Iris pigment epithelial cell (primary cell): ENCODE measurements at places on chromosomes 4 and X.

GRCh38 chrX:94511564-94511963 is 837.6 kb downstream of the FAM133A start:
- no peak for DNase-seq

DNA sequence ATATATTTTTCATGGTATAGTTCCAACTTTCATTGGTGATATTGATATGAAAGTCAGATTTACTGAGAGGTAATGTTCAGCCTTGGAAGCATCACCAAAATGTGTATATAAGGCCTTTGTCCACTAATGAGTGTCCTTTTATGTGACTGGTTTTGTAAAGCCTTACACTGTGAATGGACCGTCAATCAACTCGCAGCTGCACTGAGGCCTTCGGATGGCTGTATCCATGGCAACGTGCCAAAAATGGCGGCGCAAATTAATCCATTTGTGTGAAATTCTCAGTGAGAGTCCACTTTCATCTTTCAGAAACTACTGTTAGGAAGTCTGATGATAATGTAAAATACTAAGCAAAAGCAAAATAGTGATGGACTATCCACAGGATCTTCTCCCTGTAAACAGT is 131.7 kb downstream of the SPCS3 start:
- no peak for DNase-seq

DNA sequence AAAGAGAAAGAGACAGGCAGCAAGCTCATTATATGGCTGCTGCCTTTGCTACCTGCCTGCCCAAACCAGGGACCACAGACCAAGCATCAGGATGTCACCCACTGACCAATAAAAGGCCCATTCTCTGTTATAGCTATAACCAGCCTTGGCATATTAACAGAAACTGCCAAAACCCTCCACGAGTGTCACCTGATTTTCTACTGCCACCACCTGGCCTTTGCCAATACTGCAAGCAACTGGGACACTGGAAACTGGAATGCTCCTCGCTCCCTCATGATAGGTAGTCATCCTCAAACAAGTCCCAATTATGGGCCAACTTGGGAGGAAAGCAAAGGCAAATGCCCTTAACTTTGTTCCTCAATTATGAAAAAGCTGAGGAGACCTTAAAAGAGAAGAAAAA is 76.0 kb downstream of the SPIN4 start:
- peak; percentile 9 for DNase-seq

GRCh38 chrX:20452487-20452886 is 185.8 kb upstream of the RPS6KA3 start:
- no peak for DNase-seq

- peak; percentile 82 for DNase-seq
Measured at GRCh38 chr4:119623025-119623424, 5.6 kb downstream of the PDE5A start.

DNA sequence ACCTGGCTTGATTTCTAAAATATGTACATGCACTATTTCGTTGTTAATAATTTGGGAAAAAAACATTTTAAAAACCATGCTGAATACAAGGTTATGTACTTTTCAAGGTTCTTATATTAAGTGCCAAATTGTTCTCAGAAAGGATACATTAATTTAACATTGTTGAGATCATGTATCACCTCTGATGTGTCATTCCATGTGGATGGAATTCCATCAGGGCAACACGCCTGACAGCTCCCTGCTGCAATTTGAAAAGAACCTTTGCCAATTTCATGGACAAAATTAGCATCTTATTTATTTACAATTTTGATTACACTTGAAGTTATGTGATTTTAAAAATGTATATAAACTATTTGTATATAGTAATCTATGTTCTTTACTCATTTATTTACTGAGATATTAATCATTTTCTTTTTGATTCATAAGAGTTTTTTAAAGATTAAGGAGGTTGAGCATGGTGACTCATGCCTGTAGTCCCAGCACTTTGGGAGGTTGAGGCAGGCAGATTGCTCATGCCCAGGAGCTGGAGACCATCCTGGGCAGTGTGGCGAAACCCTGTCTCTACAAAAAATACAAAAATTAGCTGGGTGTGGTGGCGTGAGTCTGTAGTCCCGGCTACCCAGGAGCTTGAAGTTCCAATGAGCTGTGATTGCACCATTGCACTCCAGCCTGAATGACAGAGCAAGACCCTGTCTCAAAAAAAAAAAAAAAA is 142.8 kb downstream of the ENPP6 start:
- no peak for DNase-seq

GRCh38 chrX:142096253-142096652 is 108.8 kb downstream of the MAGEC2 start:
- peak; percentile 1 for DNase-seq

GRCh38 chrX:9912351-9913145 is 54.6 kb upstream of the CLDN34 start:
- DNase-seq = no peak

- peak; percentile 24 for DNase-seq
Measured at GRCh38 chr4:155609455-155610059, 57.1 kb upstream of the GUCY1A1 start.

DNA sequence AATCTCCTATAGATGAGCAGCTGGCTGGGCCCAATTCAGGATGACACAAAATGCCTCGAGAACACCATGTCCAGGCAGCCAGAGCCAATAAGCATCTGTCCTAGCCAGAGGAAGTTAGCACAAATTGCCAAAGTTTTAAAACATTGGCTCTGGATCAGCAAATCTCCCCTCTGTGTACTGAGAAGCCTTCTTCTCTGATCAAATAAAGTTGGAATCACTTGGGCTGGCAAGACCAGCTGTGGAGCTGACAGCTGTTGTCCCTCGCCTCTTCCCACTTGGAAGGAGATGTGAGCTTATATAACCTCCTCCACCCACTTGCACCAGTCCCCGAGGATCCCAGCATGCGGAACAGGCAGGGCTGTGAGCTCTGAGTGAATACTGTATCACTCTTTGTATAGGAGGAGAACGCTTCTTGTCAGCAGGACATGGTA is 183.9 kb downstream of the OPHN1 start:
- no peak for DNase-seq

DNA sequence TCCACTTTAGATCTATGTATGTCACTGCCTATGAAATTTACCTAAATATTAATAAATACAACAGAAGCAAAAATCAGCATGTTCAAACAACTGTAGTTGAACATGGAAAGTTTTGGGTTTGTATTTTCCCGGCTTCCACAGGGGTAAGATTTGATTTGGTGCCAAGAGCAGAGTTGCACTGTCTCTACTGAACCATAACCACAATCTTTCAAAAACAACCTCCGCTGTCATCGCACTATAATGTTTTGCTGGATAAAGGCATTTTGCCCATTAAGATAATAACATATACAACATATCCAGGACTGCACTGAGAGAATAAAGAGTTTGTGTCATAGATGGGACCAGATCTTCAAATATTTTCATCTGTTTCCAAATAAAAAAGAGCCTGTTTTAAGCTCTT is 94.9 kb downstream of the TENM3 start:
- DNase-seq = peak; percentile 76

DNA sequence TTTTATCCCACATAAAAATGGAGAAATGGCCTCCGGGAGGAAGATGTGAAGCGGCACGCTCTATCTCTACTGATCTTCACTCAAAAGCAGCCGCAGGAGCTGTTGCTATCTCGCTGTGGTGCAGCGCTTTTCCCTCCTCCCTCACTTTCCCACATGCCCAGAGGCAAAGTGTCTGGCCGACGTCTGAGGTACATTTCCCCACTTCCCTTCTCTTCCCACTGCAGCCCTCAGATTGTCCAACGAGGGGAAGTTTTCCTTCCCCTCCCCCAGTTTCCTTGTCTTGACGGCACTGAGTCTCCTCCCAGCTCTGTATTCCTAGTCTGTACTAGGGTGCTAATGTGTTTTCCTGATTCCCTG is 660 bp upstream of the COL25A1 start:
- DNase-seq = peak; percentile 10

- DNase-seq = no peak
Measured at GRCh38 chr4:145816091-145816490, 122.5 kb downstream of the ZNF827 start.

- DNase-seq = no peak
Measured at GRCh38 chr4:176864238-176864637, 71.5 kb upstream of the VEGFC start.

- DNase-seq = no peak
Measured at GRCh38 chr4:179596621-179597020, 2154.4 kb upstream of the AGA start.

DNA sequence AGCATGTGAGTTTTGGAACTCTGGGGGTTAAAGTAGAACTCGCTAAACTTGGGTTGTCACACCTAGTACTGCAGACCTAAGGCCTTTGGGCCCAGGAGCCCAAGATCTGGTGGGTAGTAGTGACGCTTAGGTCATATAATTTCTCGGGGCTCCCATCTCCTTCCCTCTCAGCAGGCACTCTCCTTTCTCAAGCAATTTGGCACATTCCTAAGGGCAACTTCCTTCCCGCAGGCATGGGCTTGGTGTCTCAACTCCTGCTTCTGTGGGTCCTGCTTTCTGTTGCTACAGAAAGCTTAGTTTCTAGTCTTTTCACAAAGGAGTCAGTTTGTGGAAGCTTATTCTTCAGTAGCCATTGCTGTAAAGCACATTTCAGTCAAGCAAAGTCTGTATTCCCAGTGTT is 10.4 kb upstream of the EDA start:
- no peak for DNase-seq

GRCh38 chr4:13325744-13326143 is 158.4 kb downstream of the RAB28 start:
- DNase-seq = no peak

- DNase-seq = peak; percentile 71
Measured at GRCh38 chr4:131613086-131613823, 1535.8 kb upstream of the PCDH10 start.

GRCh38 chr4:143407474-143407873 is 70.8 kb downstream of the GAB1 start:
- no peak for DNase-seq

DNA sequence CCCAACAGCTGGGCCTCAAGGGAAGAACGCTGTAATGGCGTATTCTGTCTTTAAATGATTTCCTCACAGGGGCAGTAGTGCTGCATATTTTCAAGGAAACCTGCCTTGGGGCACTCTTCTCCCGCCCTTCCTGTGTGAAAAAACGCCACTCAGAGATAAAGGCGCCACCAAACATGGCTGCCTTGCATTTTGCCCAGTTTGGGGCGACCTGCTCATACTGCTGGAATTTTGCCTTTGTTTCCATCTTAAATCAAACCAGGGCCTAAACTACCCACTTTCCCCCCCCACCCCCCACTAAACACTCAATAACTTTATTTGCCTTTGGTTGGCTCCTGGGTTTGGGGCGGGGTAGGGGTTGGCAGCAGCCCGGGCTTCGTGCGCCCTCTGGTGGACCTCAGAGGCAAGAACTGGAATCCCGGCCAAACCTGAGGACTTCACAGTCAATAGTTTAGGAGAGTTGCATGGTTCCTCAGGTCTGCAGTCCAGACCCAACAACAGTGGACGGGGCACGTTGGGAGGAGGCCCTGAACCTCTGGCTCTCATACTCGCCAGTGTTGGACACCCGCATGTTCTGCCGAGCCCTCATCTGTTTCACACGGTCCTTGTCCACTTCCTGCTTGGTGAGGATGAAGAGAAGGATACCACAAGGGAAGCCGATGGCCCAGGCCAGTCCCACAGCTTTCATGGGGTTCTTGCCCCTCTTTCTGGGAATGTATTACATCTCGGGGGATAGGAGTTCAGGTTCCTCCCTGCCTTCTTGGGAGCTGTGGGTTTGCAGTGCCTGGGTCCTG is 220.1 kb upstream of the STK26 start:
- no peak for DNase-seq

DNA sequence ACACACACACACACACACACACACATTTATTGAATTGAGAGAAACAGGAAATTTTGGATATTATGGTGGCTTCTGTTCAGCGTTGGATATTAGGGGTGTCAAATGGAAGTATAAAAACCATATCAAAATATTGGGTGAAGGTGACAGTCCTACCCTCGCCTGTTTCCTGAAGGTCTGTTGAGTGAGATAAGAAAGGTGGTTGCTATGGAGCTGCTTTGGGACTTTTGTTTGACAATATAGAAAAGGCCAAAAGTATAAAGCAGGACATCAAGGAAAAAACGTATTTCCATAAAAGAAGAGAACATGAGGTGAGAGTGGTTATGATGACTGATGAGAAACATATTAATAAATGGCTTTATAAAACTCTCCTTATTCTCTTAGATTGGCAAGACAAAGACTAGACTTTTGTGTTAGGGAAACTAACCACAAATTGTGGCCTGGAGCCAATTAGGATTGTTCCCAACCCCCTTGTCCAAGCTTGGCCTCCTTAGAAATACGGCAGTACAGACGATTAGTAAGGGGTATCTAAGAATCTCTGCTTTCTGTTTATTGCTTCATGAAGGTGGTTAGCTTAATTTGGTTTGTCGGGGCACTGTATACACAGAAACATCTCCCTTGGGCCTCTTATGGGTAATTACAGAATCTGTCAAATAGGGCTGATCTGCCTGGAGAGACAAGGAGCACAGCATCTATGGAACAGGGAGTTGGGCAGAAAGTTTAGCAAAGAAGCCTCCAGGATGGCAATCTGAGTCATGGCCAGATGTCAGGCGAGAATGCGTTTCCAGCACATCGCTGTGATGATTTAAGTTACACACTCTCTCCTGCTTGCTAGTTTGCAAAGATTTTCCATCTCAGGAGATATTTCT is 198.0 kb downstream of the CBR4 start:
- DNase-seq = peak; percentile 83

GRCh38 chr4:73573794-73574528 is 46.3 kb downstream of the RASSF6 start:
- peak; percentile 86 for DNase-seq

DNA sequence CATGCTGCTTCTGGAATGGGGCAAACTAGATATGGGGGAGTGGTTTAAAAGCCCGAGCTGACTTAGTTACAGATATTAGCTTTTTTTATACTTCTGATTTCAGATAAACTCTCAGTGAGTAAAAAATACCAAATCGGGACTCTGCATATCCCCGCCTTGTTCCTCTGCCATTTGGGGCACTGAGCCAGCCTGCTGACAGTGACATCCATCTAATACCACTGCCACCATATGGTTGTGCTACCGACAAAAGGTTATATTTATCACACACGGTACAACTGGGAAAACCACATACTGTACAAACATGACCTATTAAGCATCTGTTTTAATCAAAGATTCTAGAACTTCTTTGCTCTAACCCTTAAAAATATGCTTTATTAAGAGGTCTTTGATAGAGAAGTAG is 78.7 kb downstream of the GALNT7 start:
- no peak for DNase-seq

- DNase-seq = peak; percentile 0
Measured at GRCh38 chrX:112147206-112147605, 64.6 kb upstream of the TRPC5 start.

GRCh38 chr4:16443504-16444088 is 217.3 kb upstream of the TAPT1 start:
- DNase-seq = peak; percentile 52

- no peak for DNase-seq
Measured at GRCh38 chrX:1076871-1077651, 135.4 kb downstream of the CRLF2 start.
